Osteoblast (primary cell): ENCODE measurements at places on chromosomes 5 and 9. TPM values are rescaled to one million over a fixed set of nuclear protein-coding genes. Genes with fewer than 3 reads are reported as not detected.

GRCh38 chr5:7801891-7802614 lies 48.9 kb downstream of the CFAP90 start:
- DNase-seq: no peak

- DNase-seq: peak; percentile 72
These were observed 36.6 kb downstream of the MRPL36 start for GRCh38 chr5:1762883-1763547.

CDX1 gene
- total RNA-seq: 0.29 and 0.36 TPM in 2 replicates

EGFLAM gene
- 11.2 and 13.8 TPM in 2 replicates for total RNA-seq

MEIKIN gene
- not detected in 2 replicates for total RNA-seq

GRAMD2B gene
- total RNA-seq: 89.8 and 94.6 TPM in 2 replicates
